ENCODE measurements at places on chromosomes 2 and 18.

DNA sequence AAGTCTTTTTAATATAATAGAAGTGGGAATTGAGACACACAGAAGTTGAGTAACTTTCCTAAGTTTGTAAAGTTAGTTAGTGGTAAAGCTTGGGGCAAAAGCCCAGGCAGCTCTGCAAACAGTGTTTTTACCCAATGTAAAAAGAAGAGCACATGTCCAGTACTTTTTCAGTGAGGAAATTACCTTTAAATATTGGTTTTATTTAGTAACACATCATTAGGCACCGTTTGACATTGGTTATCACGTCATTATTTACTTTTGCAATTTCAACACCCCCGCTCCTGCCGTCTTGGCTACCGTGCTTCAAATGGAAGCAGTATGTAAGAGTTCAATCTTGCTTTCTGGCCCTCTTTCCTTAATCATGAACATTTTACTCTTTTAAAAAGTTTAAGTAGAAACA, 807.9 kb downstream of the EPHA4 start:
- DNase-seq: no peak

- DNase-seq: no peak
Observed at GRCh38 chr2:235898766-235899165, 269.4 kb downstream of the GBX2 start.

DNA sequence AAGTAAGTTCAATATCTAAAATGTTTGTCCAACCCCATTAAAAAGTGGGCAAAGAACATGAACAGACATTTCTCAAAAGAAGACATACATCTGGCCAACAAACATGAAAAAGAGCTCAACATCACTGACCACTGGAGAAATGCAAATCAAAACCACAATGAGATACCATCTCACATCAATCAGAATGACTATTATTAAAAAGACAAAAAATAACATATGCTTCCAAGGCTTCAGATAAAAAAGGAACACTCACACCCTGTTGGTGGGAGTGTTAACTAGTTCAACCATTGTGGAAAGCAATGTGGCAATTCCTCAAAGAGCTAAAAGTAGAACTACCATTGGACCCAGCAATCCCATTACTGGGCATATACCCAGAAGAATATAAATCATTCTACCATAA, 931.1 kb downstream of the LRP1B start:
- DNase-seq: no peak

GRCh38 chr2:2699121-2699505, 368.0 kb upstream of the MYT1L start:
- DNase-seq: no peak

DNA sequence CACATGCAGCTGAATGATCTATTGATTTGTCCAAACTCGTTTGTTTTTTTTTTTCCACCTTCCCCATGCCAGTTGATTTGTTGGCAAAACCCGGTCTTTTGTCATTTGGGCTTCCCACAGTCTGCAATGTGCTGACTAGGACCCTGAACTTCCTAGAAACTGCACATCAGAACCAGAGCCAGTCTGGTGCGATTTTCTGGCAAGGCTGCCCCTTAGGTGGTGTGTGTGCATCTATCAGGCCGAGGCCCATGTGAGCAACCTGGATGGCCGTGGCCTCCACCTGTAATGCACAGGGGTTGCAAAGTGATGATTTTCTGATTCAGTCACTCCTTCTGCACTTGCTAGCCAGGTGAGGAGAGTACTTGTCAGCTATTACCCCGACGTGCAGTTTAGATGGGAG, 47.8 kb downstream of the NCK2 start:
- DNase-seq: no peak

- no peak for DNase-seq
Observed at GRCh38 chr2:36409935-36410334, 54.4 kb downstream of the CRIM1 start.

- DNase-seq: peak; percentile 27
Observed at GRCh38 chr2:9473985-9474360, 378 bp upstream of the IAH1 start.

DNA sequence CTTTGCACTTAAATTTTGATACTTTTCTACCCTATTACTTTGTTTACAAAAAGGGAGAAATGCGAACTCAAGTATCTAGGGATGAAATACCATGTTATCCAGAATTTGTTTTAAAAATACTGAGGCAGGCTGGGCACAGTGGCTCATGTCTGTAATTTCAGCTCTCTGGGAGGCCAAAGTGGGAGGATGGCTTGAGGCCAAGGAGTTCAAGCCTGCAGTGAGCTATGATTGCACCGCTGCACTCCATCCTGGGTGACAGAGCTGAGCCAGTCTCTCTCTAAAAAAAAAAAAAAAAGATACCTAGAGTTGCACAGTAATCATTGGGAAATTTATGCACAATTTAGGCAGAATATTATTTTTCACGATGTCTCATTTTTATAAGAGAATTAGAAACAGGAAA, 12.4 kb upstream of the VAPA start:
- no peak for DNase-seq

DNA sequence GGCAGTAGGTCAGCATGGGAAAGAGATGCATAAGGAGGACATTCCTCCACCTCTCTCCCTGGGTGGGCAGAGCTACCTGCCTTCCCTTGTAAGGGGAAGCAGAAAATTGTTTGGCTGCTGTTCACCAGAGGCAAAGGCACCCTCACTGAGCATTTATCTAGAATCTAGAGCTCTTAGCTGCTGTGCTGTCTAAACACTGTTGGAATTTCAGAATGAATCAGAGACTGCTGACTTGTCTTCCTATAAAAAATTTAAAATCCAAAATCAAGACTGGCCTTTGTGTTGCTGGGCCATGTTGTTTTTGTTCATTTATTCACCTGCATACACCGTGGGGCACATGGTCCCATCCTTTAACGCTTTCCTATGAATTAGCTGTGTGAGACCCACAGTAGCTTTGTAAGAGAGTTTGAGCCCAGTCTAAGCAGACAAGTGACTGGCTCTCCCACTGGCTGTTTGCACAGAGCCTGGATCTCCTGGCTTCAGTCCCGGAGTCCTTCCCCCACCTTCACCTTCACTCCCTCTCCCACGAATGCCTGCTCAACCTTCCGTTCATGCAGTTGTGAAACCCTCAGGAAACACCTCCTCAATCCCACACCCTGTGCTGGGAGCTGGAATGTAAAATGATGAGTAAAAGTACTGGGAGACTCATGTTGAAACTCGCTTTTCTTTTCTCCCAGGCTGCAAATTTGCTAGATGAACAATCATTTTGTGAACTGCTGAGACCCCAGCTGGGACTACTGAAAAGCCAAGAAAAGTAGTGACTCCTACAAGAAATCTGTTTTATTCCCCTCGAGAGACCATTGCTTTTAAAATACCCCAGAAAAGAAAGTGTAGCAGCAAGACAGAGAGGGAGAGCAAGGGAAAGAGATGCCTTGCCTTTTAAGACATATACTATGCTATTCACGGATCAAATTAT, 76.2 kb downstream of the FAM168B start:
- no peak for DNase-seq

- no peak for DNase-seq
Observed at GRCh38 chr2:85607268-85608215, 4.3 kb downstream of the C2orf68 start.

DNA sequence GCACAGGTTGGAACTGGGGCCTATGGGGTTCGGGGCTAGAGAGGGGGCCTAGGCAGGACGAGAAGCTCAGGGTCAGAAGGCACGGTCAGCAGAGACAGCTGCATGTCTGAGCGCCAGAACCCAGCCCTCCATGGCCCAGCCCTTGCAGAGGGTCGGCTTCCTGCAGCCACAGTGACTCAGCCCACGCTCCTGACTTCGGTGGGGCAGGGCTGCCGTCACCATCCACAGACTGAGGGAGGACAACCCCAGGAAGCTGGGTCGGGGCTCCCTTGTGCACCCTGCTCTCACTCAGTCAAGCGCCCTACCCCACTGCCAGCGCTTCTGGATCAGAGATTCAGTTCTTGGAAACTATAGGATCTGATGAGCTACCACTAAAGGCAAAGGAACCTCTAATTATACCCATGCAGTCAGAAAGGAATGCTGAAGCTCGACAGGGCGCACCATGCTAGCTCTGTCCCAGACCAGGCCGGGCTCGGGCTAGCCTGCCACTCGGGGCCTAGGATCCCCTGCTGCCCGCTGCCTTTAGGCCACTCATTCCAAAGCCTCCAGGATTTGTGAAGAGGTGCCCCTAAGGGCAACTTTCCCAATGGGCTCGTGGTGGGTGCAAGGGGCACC, 3.0 kb downstream of the ACTR1B start:
- no peak for DNase-seq

GRCh38 chr2:152555048-152555447, 162.2 kb downstream of the PRPF40A start:
- no peak for DNase-seq

DNA sequence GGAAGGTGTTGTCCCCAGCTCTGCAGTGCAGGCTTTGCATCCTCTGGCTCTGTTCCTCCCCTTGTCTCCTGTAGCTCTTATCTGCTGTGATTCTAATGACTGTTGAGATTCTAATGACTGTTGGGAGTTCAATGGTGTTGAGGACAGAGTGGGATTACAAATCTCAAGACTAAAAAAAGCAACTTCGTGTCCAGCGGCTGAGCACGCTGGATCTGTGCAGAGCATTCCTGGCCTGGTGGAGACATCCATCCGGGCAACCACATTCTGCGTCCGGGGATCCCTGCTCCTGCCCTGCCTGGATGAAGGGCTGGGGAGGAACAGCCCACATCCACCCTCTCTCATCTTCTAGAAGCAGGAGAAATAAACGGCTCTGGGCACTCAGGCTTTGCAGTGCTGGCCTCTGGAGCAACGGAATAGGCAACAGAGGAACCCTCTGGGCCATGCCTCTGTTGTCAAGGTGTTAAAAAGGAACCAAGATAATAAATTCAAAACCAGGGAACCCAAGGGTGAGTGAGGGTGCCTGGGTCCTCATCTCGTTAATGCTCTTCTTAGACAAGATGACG, 106.7 kb upstream of the ASB18 start:
- no peak for DNase-seq

DNA sequence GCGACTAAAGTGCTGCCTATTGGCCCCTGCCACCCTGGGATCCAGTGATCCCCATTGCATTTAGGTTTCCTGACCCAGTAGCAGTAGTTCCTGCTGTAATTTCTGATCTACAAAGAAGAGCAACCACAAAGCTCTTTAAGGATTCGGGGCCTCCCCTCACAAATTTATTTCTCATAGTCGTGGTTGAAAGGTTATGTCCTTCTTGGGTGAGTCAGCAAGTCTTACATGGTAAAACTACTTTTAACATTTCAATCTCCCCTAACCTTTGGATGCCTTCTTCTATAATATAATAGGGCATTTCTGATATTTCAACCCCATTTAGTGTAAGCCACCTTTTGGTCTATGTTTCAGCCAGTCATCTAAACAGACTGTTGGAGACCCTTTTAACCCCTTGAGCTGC, 14.9 kb downstream of the PIKFYVE start:
- DNase-seq: no peak

- DNase-seq: no peak
Observed at GRCh38 chr18:28151434-28151833, 25.5 kb downstream of the CDH2 start.

GRCh38 chr2:51918113-51918512, 886.2 kb upstream of the NRXN1 start:
- DNase-seq: no peak

DNA sequence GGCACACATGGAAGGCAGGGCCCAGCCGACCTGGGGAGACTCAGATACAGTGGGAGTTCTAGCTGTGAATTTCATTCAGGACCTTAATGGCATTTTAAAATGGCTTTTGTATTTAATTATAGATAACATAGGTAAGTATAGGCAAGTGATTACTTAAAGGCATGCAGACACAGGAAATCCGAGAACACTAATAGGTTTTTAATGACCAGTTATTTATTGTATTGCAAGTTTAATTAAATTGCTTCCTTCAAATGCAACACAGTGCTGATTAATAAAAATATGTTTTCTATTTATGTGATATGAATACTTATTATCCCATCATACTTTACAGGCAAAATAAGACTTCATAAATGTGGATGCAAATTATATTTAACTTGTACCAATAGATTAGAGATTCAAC, 19.7 kb upstream of the SH3RF3 start:
- no peak for DNase-seq

DNA sequence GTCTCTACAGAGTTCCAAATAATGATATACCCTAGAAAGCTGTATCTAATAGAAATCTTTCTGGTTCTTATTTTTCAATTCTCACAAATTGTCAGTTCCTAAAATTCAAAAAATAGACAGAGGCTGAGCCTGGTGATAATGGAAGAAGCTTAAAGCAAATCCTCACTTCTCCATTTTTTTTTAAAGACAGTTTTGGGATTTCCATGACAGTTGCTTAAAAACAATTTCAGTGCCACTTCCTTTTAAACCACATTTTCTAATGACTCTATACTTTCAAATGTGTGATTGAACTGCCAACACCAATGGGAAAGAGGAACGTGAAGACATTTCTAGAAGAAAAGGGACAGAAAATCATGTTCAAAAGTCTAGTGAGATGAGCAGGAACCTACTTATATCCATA, 4.0 kb downstream of the GKN2 start:
- DNase-seq: no peak

GRCh38 chr18:5851998-5852397, 43.3 kb downstream of the TMEM200C start:
- DNase-seq: no peak

GRCh38 chr2:228913176-228913575, 357.9 kb downstream of the PID1 start:
- DNase-seq: no peak

DNA sequence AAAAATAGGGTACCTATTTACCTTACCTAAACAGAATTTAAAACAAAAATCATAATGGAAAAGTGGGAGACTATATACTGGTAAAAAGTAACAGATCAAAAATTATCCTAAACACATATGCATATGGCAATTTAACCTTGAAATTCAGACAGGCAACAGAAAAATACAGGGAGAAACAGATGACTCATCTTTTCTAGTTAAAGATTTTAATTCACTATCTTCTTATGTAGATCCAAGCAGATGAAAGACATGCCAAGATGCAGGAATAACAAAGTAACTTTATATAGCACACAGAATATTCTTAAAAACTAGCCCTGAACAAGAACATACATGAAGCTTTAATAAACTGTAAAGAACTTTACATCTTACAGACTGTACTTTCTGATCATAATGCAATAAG, 30.9 kb downstream of the PRPF40A start:
- DNase-seq: no peak

- DNase-seq: no peak
Observed at GRCh38 chr18:31497836-31498573, at the start of gene DSG2. DSG2 (plus strand) TSS chr18:31498177; CDS start chr18:31498252, 75 bp downstream.

- no peak for DNase-seq
Observed at GRCh38 chr2:170298115-170298514, 120.2 kb downstream of the MYO3B start.

DNA sequence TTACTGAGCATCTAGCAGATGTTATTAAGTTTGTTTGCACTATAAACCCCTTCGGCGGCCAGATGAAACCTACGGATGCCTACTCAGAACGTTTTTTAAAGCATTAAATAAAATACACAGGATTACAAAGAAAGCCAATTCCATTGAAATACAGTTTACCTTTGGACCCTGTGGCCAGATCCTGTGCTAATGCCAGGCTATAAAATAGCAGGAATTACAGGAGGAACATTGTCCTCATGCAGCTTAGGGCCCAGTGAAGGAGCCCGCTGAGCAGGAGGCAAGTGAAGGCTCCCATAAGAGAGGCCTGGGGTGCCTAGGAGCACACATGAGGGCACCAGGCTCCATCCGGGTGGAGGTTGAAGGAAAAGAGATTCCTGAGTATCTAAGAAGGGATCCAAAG, 310.4 kb downstream of the MTX2 start:
- DNase-seq: no peak
